ENCODE measurements at places on chromosomes 3 and 15. TPM values are rescaled to one million over a fixed set of nuclear protein-coding genes. Genes with fewer than 3 reads are reported as not detected.

DNA sequence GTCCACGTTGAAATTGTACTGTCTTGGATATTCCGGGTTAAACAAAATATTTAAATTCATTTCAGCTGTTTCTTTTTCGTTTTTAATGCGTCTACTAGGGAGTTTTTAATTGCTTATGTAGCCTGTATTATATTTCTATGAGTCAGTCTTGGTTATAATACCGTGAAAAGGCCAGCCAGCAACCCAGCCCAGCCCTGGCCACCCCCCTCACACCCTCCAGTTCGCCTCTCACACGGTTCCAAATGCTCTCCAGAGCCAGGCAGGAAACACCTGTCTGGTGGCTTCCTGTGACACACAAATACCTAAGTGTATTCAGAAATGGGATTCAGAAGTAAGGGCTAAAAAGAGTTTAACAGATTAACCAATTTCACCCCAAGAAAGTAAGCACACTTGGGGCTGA is 4.4 kb downstream of the SH3BP5 start:
- no peak for DNase-seq
- no peaks in the 10 kb centered on the region for H3K27me3 ChIP-seq
- H3K4me3 ChIP-seq, result no peak overlapping the region
- no peak overlapping the region for H3K27ac ChIP-seq

DNA sequence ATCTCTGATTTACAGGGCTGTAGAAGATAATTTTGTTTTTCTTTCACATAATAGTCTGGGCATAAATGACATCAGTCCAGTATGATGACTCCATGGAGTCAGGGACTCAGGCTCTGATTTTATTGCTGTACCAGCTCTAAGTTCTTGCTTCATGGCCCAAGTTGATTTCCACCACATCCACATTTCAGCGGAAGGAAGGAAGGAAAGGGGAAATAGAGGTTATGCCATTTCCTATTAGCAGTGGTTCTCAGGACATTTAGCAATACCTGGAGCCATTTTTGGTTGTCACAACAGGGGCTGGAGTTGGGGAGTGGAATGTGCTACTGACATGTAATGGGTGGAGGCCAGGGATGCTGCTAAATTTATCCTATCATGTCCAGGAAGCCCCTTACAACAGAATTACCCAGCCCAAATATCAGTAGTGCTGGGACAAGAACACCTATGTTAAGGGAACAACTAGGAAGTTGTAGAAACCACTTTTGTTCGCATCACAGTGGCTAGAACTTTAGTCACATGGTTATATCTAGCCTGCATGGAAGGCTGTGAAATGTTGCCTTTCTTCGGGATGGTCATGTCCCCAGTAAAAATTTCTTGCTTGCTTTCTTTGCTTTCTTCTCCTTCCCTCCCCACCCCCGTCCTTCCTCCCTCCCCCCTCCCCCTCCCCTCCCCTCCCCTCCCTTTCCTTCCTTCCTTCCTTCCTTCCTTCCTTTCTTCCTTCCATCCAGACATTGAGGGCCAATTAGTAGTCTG is 42.1 kb downstream of the OXSR1 start:
- H3K27ac ChIP-seq, result no peak overlapping the region
- no peak for DNase-seq
- H3K27me3 ChIP-seq, result no peaks in the 10 kb centered on the region
- no peaks in the 10 kb centered on the region for H3K36me3 ChIP-seq

DNA sequence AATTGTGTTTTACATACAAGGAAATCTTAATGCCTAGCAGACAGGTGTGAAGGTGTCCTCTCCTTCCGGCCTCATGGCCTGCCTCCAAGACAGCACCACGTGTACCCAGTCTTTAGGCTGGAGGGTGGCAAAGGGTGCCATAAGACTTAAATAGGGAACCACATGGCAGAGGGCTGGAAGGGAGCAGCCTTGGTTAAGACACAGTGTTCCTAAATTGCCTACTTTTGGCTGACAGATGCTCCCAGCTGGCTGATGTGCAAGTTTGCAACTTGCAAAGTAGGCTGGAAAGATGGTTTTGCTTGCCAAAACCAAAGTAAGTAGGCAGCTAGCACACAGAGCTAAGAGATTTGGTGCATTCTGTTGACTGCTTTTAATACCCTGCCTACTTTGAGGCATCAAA is 45.2 kb downstream of the CCNB2 start:
- H3K27me3 ChIP-seq, result no peaks in the 10 kb centered on the region
- H3K36me3 ChIP-seq, result peaks cover 7% of the 10 kb centered on the region
- no peak overlapping the region for H3K4me3 ChIP-seq
- DNase-seq, result no peak
- H3K4me1 ChIP-seq, result peaks cover 3% of the 10 kb centered on the region

GRCh38 chr15:95291898-95292472 is 1038.5 kb upstream of the NR2F2 start:
- no peak overlapping the region for H3K4me3 ChIP-seq
- DNase-seq, result peak; percentile 74
- H3K4me1 ChIP-seq, result peaks cover 24% of the 10 kb centered on the region
- no peaks in the 10 kb centered on the region for H3K36me3 ChIP-seq

GRCh38 chr3:127427666-127428065 is 139.8 kb upstream of the PRR20G start:
- no peaks in the 10 kb centered on the region for H3K36me3 ChIP-seq
- H3K27me3 ChIP-seq, result no peaks in the 10 kb centered on the region
- H3K27ac ChIP-seq, result no peak overlapping the region
- no peaks in the 10 kb centered on the region for H3K4me1 ChIP-seq

GRCh38 chr3:14649466-14649865 is 2.1 kb upstream of the CCDC174 start:
- H3K4me1 ChIP-seq, result no peaks in the 10 kb centered on the region
- no peak overlapping the region for H3K27ac ChIP-seq
- no peaks in the 10 kb centered on the region for H3K27me3 ChIP-seq
- DNase-seq, result no peak
- H3K4me3 ChIP-seq, result no peak overlapping the region

Gene ABHD17C
- 9.8 TPM for total RNA-seq

Gene TMA7
- 305 TPM for total RNA-seq

Gene PRRT3
- 3.8 TPM for total RNA-seq

Data from fibroblast of lung (primary cell).